ENCODE measurements at places on chromosomes 11 and 22.

DNA sequence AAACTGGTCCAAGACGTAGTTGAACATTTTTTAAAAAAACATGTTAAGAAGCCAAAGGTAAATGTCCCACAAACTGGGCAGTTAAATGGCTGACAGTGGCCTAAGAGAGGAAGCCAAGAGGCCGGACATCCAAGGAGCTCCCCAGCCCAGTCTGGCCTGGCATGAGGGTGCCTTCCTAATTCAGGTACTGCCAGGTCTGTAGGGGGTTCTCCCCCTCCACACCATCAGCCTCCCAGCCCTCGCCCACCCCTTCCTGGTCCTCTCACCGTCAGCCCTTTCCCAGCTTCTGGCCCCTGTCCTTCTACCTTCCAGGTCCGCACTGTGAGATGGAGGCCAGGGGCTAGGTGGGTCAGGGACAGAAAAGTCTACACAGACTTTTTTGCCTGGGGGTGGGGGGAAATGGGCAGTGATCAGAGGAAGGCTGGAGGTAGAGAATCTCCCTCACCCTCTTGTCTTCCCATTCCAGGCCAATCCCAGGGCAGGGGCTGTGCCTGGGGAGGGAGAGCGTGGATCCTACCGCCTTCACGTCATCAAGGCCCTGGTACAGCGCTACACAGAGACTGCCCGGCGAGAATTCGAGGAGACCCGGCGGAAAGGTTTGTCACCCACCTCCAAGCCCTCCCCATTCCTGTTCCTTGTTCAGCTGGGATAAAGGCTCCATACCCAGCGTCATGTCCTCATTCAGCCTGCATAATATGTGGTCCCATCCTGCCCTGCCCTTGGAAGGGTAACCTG is 6.0 kb downstream of the ART5 start:
- no peak for DNase-seq

GRCh38 chr11:109697140-109697843 is 275.3 kb downstream of the C11orf87 start:
- DNase-seq, result no peak

DNA sequence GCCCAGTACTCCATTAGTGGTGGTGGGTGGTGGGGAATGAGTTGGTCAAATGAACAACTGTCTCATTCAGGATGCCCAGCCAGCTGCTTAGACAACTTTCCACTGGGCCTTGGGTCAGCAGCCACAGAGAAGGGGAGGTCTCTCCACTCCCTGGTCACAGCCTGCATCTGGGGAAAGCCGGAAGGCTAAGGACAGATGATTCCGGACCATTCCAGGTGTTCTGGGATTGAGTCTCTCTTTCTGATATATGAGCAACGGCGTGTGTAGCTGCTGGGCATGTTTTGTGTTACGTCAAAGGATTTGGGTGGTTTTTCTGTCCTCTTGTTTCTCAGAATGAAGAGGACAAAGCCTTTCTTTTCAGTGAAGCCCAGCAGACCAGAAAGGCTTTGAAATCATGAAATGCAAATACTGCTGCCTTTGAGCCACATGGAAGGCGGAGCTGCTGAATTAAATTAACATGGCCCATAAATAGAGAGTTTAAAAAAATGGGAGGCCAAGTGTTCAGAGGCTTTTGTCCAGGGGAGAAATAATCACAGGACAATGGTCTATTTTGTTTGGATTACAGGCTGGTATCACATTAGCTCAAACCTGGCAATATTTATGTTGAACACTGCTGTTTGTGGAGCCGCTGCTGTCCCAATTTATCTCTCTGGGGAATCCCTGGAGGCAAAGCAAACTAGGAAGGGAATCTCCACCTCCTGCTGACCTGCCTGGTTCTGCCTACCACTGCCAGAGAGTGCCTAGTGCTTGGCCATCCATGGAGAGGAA is 234.4 kb upstream of the E2F8 start:
- no peak for DNase-seq

GRCh38 chr11:65506772-65507505 is 8.1 kb downstream of the MALAT1 start:
- DNase-seq, result no peak

DNA sequence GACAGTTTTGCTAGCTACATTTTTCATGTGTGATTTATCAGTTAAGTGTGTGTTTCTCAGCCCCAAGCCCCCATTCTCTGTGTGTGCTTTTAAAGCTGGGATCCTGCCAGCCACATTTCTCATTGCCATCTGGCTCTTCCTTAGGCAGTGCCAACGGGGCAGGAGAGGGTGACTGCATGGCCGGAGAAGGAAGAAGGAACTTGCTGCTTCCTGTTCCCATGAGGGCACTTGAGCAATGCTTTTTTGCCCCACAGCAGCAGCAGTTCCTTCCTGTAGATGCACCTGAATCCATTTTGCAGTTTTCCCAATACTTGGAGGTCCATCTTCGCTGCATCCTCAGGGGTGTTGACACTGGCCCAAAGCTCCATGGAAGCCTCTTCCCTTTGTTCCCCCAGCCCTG is 37.5 kb downstream of the TNRC6B start:
- no peak for DNase-seq

- DNase-seq, result no peak
Measured at GRCh38 chr22:20204311-20204710, 53.5 kb upstream of the CCDC188 start.

GRCh38 chr22:36762687-36763260 is 13.1 kb downstream of the IFT27 start:
- no peak for DNase-seq

- no peak for DNase-seq
Measured at GRCh38 chr11:133955945-133956421, 785 bp downstream of the IGSF9B start.

GRCh38 chr11:4455419-4455818 is 6.3 kb downstream of the OR52K2 start:
- DNase-seq, result no peak

GRCh38 chr11:43737201-43737590 is 56.7 kb downstream of the HSD17B12 start:
- no peak for DNase-seq

DNA sequence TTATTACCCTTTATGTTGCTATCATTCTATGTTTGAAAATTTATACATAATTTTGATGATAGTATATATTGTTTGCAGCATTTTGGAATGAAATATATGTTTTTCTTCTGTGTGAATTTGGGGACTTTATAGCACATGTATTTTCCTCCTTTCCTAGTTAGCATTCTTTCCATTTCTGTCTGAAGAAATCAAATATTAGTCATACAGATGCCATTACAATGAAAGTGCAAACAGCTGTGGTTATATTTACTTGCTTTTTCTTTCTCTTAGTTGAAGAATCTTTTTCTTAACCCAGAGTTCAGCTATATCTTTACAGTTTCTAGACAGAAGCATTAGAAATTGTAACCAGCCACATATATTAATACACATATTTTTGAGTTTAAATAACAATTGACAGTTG is 753.1 kb upstream of the ARHGAP42 start:
- no peak for DNase-seq

- DNase-seq, result no peak
Measured at GRCh38 chr11:73461964-73462363, 85.8 kb downstream of the RELT start.

DNA sequence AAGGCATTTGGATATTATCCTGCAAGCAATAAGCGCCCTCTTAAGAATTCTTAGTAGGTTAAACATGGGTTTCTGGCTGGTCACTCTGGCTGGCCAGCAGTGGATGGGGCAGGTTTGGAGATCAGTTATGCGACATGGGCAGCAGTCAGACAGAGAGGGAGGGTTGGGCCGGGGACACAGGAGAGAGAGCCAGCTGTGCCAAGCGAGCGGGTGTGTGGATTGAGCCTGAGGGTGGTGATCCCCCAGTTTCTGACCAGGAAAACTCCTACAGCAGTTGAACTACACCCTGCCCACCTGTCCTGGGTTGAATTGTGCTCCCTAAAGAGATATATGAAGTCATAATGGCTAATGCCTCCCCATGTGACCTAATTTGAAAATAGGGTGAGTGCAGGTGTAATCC is 671.2 kb downstream of the TBC1D22A start:
- DNase-seq, result no peak

DNA sequence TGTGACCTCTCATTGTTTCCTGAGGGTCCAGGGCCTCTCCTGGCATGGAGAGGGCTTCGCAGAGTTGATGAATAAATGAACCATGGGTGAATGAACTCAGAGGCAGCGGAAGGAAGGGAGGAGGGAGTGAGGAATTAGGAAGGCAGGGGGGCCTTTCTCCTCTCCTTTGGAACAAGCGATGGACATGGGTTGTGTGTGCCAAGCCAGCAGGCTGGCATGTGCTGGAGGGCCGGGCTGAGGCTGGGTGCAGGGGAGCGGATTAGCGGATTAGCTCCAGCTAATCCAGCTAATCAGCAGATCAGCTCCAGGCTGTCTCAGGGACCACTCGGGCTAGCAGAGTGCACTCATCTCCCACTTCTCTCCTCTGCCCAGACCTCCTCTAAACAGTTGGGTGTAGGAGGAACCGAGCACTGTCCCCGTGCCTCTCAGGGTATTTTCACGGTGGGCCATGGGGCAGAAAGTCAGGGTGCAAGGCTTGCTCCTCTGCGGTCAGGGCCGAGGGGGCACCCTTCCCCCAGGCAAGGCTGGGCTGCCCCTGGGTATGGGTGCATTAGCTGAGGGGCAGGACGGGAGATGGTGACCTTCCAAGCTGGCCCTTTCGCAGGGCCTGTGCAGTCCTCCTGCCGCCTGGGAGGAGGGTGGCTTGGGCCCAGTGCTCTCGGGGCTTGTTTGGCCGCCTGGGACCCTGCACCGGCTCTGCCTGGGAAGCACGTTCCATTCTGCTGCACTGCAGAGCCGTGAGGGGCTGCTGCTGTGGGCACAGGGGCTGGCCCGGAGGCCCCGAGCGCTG is 120.3 kb upstream of the B3GAT1 start:
- no peak for DNase-seq

- DNase-seq, result no peak
Measured at GRCh38 chr11:74611369-74611861, 19.0 kb downstream of the POLD3 start.

DNA sequence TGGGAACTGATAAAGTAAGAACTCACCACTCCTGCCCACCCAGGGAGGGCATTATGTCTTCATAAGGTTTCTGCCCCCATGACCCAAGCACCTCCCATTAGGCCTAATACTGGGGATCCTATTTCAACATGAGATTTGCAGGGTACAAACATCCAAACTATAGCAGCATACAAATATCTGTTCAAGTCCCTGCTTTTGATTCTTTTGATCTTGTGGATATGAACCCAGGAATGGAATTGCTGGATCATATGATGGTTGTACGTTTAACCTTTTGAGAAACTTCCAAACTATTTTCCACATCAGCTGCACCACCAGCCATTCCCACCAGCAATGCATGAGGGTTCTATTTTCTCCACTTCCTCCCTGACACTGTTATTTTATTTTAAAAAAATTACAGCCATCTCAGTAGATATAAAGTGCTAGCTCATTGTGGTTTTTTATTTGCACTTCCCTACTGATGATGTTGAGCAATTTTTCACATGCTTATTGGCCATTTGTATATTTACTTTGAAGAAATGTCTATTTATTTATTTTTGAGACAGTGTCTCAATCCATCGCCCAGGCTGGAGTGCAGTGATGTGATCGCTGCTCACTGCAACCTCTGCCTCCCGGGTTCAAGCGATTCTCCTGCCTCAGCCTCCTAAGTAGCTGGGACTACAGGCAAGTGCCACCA is 7.1 kb upstream of the ATG16L2 start:
- no peak for DNase-seq

- DNase-seq, result no peak
Measured at GRCh38 chr22:18966748-18967147, 30.7 kb upstream of the PRODH start.

GRCh38 chr11:11732116-11732515 is 109.7 kb upstream of the USP47 start:
- no peak for DNase-seq

DNA sequence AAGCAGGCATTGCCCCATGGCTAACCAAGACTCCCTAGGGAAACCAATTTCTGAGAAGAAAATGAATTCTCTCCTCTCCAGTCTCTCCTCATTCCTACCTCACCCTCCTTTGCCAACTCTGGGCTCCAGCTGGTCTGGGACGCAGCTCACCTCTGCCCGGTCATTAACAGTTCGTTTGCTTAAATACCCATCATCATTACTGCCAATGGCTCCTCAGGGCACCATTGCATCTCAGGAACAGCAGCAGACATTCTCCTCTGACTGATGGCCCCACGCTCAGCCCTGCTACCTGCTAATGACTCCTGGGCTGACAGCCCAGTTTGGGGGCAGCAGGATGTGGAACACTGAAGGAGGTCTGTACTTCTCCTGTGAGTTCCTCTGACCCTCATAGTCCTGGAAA is 462.0 kb downstream of the INSC start:
- no peak for DNase-seq

GRCh38 chr11:76155500-76156227 is 50.6 kb downstream of the WNT11 start:
- DNase-seq, result no peak

- DNase-seq, result no peak
Measured at GRCh38 chr11:67389477-67389876, 2.3 kb upstream of the RAD9A start.

- no peak for DNase-seq
Measured at GRCh38 chr22:39724857-39725256, 154.3 kb downstream of the CACNA1I start.

DNA sequence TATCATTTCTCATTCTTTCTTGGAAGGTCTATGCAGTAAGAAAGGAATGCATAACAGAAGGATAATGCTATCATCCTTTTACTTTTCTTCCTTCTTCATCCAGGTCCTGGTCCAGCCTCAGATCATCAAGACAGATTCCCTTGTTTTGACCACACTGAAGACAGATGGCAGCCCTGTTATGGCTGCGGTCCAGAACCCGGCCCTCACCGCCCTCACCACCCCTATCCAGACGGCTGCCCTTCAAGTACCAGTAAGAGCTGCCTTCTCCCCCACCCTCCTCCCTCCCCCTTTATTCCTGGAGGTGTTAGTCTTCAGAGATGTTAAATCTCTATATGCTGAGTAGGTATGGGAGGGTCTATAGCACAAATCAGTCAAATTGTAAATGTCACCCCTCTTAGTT is 37.9 kb downstream of the SREBF2 start:
- DNase-seq, result no peak

- DNase-seq, result no peak
Measured at GRCh38 chr11:77147668-77148321, 19.7 kb downstream of the MYO7A start.
